ENCODE measurements at places on chromosomes 4 and X.

GRCh38 chr4:57668621-57669020, 558.4 kb upstream of the IGFBP7 start:
- no peak for DNase-seq

DNA sequence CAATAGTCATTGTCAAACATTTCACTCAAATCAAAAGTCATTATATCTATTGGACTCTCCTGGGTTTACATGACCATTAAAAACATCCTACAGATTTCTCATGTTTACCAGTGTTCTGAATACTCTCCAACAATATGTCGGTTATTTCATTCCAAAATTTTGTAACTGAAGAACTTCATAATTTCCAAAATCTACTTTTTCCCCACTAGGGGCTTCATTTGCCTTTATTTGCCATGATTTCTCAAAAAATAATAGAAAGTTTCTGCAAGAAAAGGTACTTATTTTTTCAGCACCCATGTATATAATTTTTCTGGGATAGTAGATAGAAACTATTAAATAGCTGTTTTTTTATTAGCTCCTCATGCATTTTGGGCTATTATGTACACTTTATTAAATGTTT, 49.0 kb downstream of the PRDM5 start:
- DNase-seq: no peak

DNA sequence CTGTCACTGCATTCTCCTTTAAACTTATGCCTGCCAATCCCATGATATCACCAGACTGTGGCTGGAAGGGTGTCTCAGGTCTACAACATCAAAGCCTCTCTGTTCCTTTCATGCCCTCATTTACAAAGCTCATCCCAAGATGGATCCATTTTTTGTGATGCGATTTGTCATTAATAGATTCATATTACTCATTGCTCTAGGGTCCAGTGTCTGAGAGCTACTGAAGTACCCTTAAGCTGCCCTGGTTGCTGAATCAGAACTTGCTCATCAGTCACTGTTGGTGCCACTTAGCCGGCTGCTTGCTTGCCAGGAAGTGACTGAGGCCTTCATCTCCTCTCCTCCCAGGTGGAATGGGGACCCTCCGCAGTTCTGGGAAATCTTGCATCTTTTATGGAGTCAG, 395.5 kb upstream of the BOD1L1 start:
- no peak for DNase-seq

DNA sequence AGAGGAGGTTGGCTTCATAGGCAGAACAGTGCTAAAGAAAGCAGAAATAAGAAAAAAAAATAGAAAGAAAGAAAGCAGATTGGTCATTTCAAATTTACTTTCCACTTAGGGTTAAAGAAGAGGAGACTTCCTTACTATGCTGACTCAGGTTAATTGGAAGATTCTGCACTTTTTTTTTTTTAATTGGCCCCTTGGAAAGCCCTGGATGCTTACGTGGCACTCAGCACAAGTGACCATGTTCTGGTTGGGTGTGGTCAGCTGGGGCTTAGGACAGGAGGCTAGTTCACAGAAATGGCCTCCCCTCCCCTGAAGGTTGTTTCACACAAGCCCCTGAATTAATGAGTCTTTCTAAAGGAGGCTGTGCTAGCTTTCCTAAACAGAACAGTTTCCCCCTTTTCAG, 14.5 kb downstream of the MAGEA9B start:
- DNase-seq: no peak

DNA sequence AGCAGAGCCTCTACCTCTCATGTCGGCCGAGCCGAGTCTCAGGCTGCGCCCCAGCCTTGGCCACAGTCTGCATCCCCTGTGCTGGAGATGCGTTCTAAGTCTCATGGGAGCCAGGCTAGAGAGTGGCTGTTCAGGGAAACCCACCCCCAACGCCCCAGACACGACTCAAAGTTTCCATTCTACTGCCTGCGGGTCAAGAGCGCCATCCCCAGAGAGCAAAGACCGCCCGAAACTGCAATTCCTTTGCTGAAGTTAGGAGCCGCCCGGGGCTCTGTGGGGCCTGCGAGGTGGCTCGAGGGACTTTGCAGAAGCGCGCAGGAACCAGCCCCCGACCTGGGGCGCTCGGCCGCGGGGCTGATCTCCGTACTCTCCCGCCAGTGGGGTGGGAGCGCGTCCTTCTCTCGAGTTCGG, 10.0 kb upstream of the ELF4 start:
- no peak for DNase-seq

DNA sequence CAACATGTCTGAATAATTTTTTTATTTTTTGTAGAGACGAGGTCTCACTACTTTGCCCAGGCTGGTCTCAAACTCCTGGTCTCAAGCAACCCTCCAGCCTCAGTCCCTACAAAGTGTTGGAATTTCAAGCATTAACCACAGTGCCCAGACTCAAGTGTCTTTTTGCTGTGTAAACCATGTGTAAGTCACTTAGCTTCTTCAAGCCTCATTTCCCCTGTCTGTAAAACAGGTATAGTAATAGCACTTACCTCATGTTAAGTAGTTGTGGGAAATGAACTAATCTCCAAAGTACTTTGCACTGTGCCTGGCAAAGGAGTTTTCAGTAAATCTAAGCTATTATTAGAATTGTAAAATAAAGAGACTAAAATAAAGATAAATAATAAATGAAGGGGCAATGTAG, 35.7 kb downstream of the STBD1 start:
- DNase-seq: no peak

GRCh38 chr4:99029018-99029735, 33.7 kb downstream of the METAP1 start:
- no peak for DNase-seq

GRCh38 chr4:61275241-61275640, 75.1 kb downstream of the ADGRL3 start:
- no peak for DNase-seq

- no peak for DNase-seq
Observed at GRCh38 chrX:120468071-120468470, 1.0 kb downstream of the LAMP2 start.

- no peak for DNase-seq
Observed at GRCh38 chr4:116122124-116122523, 963.3 kb downstream of the TRAM1L1 start.

Measured in dermis blood vessel endothelial cell (primary cell).